Activated T-cell treated with anti-CD3 and anti-CD28 coated beads, Interleukin-2, amount 50 U/mL, for 72 hours (primary cell): ENCODE measurements at places on chromosomes 3 and 15. TPM values are rescaled to one million over a fixed set of nuclear protein-coding genes. Genes with fewer than 3 reads are reported as not detected.

Gene PATL2
- 50.8 TPM for total RNA-seq

GRCh38 chr3:151794080-151794479 lies 19.8 kb upstream of the AADAC start:
- DNase-seq: no peak

- DNase-seq: no peak
Observed at GRCh38 chr3:53939086-53939582, 47.5 kb upstream of the SELENOK start.

GRCh38 chr3:152362086-152362485 lies 93.4 kb downstream of the MBNL1 start:
- DNase-seq: no peak

DNA sequence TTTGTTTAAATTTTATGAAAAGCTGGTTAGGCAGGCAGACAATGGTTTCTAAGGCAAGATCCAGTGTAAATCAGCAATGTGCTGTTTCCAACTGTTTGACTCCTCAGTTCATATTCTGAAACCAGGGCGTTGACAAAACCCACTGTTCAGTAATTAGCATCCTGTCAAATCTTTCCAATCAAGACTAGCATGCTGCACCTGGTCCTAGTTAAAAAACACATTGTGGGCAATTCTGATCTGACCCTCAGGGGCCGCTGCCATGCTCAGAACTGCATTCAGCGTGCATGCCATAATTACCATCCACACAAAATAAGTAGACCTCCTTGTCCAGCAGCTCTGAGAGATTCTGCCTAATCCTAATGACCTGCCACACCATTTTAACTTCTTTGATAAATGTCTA lies 20.9 kb upstream of the RBP1 start:
- DNase-seq: no peak
